Inflammatory macrophage (primary cell): ENCODE measurements at places on chromosomes 1 and 21.

GRCh38 chr1:11051781-11052511 lies 4.9 kb upstream of the MASP2 start:
- peak; percentile 64 for DNase-seq

GRCh38 chr1:103254691-103255090 lies 146.4 kb upstream of the COL11A1 start:
- no peak for DNase-seq

DNA sequence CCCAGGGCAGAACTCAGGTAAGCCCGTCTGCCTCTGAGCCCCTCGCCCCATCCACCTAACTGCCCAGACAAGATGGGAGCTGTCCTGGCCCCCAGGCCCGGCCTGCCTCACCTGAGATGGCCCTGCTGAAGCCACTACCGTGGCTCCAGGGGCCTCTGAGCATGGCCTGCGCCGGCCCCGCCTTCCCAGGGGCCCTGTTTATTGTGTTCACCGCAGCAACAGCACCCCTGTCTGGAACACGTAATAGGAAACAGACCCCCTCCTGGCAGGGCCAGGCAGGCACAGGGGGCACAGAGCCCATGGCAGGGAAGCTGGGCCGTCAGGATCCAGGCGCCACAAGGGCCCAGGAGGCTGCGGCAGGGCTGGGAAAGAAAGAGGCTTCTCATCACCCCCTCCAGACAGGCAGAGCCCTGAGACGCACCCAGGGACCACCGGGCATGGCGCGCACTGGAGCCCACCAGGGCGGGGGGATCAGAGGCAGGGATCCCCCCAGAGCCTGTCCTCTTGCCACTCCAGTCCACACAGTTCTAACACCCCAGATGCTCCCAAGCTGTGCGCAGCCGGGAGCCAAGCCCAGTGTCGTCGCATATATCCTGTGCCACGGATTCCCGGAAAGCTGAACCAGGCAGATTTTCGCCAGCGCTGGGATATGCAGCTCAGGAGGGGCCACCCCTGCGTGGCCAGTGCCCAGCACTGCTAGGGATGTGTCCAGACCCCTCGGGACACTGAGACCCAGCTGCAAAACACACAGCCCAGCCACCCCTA lies 62.6 kb downstream of the ARHGEF16 start:
- no peak for DNase-seq

DNA sequence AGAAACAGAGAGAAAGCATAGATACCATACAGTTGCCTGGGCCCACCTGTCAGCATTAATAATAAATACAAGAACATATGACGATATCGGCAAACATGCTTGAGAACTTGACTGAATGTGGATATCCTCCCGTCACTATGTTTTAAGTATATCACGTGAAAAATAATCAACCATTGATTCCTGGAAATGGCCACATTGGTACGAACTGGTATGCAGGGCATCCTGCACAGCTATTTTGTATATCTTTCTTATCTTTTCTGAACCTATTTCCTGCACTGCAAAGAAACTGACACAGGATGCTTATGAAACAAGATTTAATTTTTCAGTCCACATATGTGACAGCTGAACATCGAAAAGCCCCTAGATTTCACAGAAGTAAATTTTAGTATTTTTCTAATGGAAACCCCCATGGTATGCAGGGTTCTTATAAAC lies 22.8 kb upstream of the RGS1 start:
- DNase-seq = no peak

DNA sequence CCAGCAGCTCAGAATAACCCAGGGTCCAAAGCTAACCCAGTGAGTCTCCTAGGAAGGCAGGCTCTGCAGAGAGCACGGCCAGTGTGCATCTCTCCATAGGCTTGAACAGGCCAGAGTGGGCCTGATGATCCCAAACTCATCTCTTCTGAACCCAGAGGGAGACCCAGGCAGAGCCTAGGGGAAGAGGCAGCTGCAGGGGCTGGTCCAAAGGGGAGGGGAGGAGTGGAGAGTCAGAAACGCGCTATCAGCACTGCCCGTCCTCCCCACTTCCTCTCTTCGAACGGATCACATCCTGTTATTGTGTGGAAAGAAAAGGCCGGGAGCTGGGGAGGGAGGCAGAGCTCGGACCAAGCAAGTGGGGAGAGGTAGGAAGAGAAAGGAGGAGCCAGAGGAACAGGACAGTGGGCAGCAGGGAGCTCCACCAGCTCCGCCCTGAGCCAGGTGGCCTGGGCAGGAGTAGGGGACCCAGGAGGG lies 20.2 kb downstream of the TAL1 start:
- peak; percentile 44 for DNase-seq

DNA sequence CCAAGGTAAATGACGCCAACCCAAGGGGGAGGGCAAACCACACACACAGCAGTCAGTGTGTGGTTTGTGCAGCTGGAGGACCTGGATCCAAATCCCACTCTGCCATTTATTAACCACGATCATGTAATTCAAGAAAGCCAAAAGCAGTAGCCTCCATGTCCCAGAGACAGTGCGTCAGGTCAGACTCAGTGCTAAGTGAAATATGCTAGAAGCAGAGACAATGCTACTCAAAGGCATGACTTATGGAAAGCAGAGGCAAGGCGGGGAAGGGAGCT lies 13.6 kb downstream of the TTC39A start:
- no peak for DNase-seq

DNA sequence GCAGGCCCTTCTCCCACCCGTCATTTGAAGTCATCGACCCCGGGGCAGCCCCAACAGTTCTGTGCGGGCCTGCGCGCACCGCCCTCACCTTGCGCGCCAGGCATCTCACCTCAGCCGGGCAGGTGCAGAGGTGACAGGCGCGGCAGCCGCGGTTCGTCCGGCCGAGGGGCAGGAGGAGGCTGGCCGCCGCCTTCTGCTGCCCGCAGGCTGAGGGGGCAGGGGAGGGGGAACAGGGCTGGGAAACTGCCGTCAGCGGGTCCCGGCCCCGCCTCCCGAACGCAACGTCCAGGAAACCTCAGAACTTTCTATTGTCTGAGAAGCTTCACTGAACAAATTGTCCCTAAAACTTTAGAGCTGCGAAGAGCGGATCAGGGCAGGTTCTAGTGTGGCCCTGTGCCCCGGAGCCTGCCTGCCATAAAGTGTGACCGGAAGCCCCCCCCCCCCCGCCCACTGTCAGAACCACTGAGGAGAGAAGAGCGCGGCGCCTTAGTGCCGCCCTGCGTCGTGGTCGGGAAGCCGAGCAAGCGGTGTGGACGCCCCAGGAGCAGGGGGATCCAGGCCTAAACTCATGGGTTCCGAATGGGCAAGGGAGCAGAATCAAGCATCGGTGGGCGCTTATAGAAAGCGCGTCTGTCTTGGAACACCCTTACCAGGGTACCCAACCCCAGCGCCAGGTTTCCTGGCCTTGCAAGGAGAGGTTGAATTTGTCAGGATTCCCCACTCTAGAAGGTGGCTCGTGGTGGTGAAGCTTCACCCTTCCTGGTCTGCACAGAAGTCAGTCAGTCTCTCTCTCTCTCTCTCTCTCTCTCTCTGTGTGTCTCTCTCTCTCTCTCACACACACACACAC lies 13.3 kb upstream of the TBX15 start:
- DNase-seq = no peak

GRCh38 chr1:29749024-29749945 lies 513.0 kb downstream of the PTPRU start:
- DNase-seq = no peak

- DNase-seq = peak; percentile 38
Observed at GRCh38 chr1:212496682-212497081, 64.0 kb downstream of the NENF start.

DNA sequence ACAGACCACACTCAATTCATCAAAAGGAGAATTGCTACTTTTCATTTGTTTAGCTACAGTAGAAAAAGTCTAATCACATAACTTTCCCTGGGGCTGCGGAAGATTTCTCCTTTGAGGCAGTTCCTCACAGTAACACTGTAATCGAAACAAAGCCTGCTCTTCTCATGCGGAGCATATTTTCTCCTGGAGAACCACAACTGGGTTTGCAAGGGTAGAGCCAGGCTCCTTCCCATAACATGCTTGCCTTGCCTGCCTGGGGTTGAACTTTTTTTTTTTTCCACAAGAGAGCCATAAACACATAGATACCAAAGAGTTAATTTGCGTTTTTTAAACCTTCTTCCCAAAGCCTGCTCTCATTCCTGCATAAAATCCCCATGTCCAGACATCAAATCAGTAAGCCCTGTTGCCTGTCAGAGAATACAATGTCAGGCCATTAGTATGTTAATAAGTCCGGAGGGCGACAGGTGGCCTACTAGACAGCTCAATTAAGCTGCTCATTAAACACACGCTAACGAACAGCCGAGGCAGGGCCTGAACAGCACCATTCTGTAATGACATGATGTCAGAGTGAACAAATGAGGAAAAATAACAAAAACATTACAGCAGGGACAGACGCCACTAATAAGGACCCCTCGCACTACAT lies 107.1 kb upstream of the OLIG2 start:
- DNase-seq = no peak

- no peak for DNase-seq
Observed at GRCh38 chr1:47521034-47521881, 83.4 kb downstream of the FOXD2 start.

- no peak for DNase-seq
Observed at GRCh38 chr1:4118746-4119515, 218.9 kb upstream of the C1orf174 start.

DNA sequence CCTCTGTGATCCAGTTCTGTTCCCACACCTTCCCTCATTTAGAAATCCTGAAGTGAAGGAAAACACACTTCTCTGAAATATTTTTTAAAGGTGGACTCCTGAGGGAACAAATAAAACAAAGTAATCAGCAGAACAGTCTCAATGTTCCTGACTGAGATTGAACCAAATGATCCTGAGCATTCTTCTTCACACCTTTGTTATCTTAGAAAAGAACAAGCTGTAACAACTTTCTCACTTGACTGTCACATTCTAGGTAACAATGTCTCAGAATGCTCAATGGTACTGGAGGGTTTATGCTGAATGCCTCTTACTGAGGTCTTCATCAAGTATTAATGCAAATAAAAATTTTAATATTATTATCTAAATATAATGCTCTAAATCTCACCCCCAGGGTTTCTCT lies 40.4 kb upstream of the RGS2 start:
- DNase-seq = no peak

GRCh38 chr1:205369701-205370123 lies 13.0 kb upstream of the KLHDC8A start:
- no peak for DNase-seq

DNA sequence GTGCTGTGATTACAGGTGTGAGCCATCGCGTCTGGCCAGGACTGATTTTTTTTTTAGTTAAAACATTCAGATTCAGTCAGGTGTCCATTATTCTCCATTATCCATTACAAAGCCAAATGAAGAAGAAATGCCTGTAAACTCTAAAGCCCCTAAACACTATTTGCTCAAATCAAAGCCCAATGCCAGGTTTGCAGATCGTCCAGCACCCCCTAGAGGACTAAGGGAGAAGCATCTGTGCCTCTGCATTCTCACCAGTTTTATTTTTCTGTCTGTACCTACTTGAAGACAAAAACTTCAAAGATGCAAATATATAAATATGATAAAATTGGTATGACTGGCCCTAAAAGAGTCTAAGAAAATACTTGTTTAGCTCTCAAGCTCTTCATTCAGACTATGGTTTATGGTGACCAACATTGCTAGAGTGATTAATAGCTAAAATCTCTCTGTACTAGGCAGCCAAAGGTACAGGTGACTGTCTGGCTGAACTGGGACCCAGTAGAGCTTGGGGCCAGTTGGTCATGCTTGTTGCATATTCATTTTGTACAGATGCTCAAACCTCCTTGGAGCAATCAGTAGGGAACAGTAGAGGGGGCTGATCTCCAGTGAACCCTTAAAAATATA lies 138.4 kb downstream of the SYT2 start:
- peak; percentile 57 for DNase-seq

DNA sequence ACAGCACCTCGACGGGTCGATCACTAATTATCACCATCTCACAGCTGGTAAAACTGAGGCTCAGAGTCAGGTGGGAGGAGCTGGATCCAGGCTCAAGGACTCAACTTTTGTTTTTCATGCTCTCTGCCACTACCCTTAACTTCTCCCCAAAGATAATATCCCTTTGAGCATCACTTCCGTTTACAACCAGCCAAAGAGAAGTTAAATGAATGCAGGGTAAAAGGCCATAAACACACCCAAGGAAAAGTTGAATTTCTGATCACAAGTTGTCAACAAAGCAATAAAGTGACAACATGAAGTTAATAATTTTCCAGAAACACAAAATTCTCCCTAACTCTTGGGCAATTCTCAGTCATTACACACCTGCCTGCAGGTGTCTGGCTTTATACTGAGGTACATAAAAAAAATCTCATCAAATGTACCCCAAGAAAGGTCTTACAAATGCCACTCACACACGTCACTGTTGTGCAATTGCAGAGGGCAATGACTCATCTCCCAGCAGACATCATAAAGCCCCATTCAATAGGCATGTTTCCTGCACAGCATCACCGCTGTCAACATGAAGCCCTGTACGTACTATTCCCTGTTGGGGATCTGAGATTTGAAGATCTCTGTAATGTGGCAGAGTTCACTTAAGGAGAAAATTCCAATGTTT lies 3.4 kb downstream of the OR2T11 start:
- peak; percentile 51 for DNase-seq

DNA sequence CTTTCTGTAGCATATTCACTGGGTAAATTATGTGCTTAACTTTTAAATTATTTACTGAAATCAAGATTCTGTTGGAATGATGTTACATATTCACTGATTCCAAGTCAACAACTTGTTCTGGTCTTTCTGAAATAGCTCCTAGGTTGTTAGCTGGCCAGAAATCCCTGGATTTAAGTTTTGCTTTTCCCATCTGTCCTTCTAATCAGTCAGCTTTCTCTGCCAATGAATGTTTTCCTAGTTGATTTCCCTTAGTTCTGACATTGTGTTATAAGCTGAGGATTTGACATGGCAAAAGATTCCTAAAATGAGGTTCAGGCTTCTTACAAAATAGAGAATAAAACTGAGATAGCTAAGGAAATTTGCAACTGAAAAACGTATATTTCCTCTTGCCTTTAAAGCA lies 1479.6 kb downstream of the MRPL39 start:
- DNase-seq = no peak

- peak; percentile 78 for DNase-seq
Observed at GRCh38 chr1:153597206-153597605, 15.7 kb downstream of the S100A16 start.

DNA sequence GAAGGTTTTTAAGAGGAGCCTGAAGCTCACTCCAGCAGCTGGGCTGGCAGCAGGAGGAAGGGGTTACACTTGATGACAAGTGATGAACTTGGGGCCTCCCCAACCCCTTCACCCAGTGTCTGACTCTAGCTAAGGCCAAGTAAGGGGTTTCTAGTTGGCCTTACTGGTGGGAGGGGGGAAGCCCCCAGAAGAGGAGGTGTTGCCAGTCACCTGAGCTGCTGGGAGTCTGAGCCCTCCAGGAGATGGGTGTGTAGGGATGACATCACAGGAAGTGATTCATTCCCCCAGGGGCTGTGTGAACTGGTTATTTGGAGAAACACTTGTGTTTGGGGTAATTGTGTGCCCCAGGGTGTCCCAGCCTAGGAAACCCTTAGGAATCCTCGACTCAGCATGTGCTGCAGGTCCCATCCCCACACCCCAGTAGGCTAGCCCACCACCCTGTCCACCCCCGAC lies 3.1 kb downstream of the PADI1 start:
- peak; percentile 31 for DNase-seq

GRCh38 chr21:38505654-38506523 lies 7.6 kb upstream of the ERG start:
- peak; percentile 77 for DNase-seq

- peak; percentile 55 for DNase-seq
Observed at GRCh38 chr1:6342056-6342455, 51.5 kb downstream of the ACOT7 start.

GRCh38 chr1:236978740-236979139 lies 25.5 kb downstream of the MT1HL1 start:
- DNase-seq = no peak
